ENCODE measurements at places on chromosomes 12 and 14. TPM values are rescaled to one million over a fixed set of nuclear protein-coding genes. Genes with fewer than 3 reads are reported as not detected.

Gene MIA2
- 89.6 TPM for polyA plus RNA-seq

Gene TRPV4
- polyA plus RNA-seq, result 14.7 TPM

- no peak for DNase-seq
These were observed at the start of gene RNASE9 for GRCh38 chr14:20560961-20561360. Gene RNASE9 (minus strand): TSS chr14:20561047.

Gene KLHL33
- polyA plus RNA-seq, result 0.56 TPM

GRCh38 chr12:65493913-65494245 is 215.4 kb downstream of the MSRB3 start:
- no peak for DNase-seq
